AG10803 (cell line): ENCODE measurements at places on chromosomes 12 and 14.

GRCh38 chr14:26974965-26975364, 377.1 kb upstream of the NOVA1 start:
- no peak for DNase-seq

DNA sequence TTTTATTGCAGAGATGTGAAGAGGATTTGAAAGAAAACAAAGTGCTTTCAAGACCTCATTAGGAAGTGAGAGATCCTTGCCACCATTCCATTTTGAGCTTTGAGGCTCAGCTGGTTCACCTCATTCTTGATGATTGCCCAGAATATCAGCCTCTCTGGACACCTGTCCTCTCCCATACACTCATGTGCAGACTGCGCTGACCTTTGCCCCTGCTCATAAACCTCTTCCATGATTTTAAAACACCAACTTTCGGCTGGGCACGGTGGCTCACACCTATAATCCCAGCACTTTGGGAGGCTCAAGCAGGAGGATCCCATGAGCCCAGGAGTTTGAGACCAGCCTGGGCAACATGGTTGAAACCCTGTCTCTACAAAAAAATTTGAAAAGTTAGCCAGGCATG, 8.9 kb downstream of the COX14 start:
- no peak for DNase-seq

DNA sequence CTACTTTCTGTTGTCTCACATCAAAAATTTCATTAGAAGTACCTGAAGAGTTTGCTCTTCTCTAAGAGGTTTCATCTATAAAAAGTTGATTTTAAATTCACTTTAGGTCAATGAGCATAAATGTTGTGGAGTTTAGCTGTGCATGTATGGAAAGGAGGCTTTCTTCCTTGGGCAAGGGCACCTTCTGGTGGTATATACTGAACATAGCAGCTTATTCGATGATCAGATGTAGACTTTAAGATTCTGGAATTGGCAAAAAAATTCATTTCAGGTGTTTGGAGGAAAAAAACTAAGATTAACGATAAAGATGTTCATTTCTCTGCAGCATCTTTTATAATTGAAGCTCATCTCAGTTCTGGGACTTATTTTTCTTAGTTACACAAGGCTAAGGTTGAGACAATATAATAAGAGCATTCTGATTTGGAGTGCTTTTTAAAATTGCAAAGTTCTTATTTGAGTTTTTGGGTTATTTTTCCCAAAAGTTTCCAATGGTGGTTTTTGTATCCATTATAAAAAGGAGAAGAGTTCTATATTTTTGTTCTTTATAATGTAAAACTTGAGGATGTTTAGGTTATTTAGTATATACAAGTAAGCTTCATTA, 46.8 kb downstream of the TMEM117 start:
- peak; percentile 69 for DNase-seq

DNA sequence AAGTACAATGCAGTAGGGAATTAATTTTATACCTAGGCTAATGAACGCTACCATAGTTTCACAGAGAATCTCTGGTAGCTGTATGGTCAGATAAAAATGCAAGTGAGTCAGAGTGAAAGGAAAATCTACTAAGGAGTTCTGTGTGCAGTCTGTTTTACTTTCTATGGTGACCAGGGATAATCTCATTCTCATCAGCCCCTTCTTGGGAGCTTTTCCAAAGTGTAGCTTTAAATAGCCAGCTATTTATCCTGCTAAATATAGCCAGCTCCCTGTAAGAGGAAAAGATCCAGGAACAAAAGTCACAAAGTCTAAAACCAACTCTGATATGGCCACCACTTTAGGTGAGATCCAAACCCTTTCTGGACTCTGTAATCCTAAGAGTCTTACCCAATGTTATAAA, 75.5 kb downstream of the TMEM116 start:
- peak; percentile 20 for DNase-seq

DNA sequence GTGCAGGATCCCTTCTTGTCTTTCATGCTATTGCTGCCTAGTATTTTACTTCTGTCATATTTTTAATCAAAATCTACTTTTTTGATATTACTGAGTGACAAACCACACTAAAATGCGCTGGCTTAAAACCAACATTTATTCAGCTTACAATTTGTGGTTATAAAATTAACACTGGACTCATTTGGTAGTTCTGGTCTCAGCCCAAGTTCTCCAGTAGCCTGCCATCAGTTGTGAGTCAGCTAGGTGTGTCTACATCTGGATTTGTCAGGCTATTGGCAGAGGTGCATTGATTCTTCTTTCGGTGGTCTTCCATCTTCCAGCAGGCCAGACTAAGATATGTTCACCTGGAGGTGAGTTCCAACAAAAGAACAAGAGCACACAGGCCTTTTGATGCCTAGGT, 765.1 kb upstream of the FBXO33 start:
- no peak for DNase-seq

GRCh38 chr14:65805113-65805473, 392.6 kb downstream of the FUT8 start:
- no peak for DNase-seq

DNA sequence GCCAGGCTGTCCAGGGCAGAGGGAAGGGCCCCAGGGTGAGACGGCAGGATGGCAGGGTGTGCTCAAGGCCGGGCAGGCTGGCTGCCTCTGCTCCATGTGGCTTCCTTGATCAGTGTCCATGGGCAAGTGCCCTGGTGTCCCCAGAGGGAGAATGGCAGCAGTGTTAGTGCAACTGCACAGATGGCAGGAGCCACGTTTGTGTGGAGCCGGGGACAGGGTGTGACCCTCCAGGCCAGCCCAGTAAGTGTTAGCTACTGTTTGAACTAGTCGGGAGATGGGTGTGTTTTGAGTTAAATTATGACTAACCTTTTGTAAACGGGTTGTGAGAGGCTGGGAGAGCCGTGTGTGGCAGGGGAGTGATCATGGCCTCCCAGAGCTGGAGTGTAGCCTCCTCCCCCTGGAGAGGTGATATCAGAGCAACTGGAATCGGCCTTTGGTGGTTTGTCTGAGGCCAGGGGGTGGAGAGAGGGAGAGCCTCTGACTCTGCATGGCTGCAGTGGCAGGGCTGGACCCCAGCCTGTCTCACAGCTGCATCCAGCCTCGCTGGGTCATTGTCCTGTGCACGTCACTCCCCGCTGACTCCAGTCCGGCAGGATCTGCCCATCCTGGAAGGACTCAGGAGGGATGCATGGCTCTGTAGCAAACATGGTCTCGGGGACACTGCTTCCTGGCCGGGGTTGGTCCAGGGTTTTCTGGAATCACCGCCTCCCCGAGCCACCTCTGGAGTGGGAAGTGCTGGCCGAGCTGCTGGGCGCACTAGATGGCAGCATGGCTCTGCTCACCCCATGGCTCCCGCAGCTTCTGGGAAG, 27.8 kb downstream of the AACS start:
- DNase-seq: peak; percentile 46

DNA sequence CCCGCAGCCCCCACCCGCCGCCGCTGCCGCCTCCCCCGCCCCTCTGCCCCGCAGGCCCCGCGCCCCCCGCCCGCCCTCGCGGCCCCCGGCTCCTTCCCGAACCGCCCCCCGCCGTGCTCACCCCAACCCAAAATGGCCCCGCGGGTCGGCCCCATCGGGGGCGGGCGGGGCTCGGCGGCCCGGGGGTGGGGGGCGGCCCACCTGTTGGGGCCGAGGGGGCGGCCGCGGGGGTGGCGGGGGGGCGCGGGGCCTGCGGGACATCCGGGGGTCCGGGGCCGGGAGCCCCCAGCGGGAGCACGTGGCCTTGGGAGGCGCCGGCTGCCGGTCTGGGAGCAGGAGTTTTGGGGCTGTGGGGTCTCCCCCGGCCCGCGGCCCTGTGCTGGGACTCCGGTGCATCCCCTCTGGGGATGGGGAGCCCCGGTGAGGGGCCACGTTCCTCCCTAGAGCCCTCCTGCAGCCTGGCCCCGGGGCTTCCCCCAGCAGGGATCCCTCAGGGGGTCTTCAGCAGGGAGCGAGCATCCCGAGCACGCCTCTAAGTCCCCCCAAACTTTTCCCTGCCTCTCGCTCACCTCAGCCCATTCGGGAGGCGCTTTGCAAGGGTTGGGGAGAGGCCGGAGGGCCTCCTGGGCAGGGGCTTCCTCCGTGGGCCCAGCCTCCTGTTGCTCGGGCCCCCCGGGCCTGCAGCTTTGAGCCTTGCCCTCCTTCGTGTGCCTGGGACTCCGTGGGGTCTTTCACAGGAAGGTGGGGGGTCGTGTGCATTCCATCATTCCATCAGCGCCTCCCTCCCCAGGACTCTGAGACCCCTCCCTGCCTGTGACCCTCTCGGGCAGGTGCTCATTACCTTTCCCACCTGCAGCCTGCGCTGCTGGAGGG, 710 bp downstream of the MTA1 start:
- DNase-seq: no peak

DNA sequence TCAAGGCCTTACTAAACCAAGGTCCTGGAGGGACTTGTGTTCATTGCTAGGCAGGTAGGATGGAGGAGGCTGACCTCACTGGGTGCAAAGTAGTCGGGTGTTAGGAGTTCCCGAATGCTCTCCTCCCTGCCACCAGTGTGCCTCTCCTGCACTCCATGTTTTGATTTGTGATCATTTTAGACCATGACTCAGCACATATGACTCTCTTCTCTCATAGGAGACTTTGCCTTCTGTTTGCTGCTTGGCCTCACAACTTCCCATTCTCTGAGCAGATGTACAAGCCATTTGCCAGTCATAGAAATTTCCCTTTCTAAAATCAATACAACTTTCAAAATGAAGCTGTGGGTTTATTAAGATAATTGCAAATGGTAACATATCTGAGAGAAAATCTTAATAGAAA, 46.6 kb upstream of the LRIG3 start:
- peak; percentile 20 for DNase-seq

- DNase-seq: no peak
Measured at GRCh38 chr12:2460051-2460670, 334.6 kb upstream of the FKBP4 start.

DNA sequence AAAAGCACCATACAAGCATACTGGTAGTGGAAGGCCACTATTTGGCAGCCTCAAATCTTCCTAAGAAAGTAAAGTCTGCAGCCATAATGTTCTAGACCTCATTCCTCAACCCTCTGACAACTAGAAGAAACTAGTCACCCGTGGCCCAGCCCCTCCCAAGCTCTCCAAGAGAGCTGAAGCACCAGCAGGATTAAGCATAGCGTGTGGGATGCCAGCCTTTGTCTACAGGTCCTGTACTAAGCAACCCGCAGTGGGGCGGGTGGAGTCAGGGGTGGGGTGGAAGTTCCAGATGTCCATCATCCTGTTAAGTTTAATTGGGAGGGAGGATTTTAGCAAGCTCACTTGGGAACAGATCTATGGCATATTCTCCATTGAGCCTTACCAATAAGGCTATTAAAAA, 14.2 kb downstream of the SLC11A2 start:
- no peak for DNase-seq

- peak; percentile 80 for DNase-seq
Measured at GRCh38 chr12:91225316-91225715, 42.7 kb upstream of the DCN start.

DNA sequence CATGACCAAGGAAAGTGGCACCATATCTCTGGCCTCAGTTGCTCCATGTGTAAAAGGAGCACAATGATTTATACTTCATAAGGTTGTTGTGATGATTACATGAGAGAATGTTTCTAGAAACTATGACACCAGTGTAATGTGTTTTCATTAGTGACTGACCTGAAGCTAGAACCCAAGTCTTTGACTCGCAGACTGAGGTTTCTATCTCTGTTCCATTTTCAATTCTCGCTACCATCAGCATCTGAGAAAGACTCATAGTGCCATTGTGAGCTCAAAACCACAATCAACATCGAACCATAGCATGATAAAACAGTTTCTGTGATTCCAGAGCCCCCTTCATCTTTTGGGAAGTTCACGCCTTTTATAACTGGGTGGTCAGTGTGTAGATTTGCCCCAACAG, 53.8 kb downstream of the STAB2 start:
- DNase-seq: no peak
